ENCODE measurements at places on chromosomes 7 and 10.

GRCh38 chr10:54139819-54140428 lies 661.1 kb downstream of the PCDH15 start:
- peak; percentile 5 for DNase-seq

DNA sequence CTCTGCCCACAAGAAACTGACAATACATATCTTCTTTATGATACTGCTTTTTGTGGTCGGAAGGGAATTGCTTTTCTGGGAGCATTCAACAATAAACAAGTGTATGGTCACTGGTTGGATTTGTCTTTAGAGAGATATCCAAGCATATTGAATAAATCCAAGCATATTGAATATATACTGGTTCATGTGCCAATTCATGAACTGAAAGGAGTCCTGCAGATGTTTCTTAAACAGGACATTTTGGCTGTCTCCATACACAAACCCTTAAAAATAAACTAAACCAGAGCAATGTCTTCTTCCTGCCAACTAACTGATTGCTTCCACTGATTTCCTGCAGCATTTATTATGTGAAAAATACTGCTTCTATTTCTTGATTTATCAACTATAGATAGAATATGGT lies 173.9 kb downstream of the FOXP2 start:
- DNase-seq = no peak

GRCh38 chr10:79542626-79543025 lies 17.6 kb downstream of the SFTPA2 start:
- DNase-seq = no peak

DNA sequence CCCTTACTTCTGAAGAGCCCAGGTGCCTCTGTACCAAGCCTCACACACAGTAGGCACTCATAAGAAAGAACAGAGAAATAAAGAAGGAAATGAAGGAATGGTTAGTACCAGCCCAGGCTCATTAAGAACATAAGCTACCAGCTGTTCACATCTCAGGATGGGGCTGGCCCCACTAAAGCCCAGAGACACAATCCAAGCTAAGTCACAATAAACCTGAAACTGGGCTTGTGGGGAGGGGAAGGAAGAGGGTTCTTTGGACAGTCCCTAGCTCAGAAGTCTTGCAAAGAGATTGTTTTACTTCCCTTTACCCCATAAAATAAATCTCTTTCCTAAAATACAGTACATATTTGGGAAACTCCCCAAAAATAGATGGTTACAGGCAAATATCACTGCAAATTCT lies 24.3 kb downstream of the FBXW4 start:
- DNase-seq = no peak

DNA sequence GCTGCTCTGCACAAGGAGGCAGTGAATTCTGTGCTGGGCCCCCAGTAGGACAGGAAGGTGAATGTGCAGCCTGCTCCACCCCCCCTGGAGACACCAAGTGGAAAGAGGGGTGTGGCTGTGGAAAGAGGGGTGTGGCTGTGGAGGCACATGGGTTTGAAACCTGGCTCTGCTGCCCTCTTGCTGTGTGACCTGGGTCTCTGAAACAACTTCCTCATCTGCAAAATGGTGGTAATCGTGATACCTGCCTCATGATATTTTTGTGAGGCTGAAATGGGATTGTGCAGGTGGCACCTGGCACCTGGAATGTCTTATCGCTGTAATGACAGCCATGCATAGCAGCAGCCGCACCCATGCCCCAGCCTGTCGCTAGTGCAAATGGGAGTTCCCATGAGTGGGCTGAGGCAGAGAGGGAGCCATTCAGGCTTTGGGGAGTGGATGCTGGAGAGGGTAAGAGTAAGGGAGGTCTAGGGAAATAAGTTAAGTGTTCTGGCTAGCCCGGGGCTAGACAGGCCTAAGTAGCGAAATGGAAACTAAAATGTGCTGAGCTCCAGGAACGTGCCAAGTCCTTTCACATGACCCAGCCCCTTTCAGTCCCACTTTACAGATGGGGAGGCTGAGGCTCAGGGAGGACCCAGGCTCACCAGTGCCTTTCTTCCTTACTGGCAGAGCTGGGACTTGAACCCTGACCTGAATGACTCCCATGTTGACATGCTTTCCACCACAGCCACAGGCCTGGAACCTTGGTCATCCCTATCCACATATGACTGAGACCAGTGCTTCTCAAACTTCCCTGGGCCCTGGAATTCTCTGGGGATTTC lies 35.0 kb downstream of the C10orf105 start:
- no peak for DNase-seq

GRCh38 chr7:5083311-5083711 lies 37.7 kb downstream of the RBAK start:
- no peak for DNase-seq

DNA sequence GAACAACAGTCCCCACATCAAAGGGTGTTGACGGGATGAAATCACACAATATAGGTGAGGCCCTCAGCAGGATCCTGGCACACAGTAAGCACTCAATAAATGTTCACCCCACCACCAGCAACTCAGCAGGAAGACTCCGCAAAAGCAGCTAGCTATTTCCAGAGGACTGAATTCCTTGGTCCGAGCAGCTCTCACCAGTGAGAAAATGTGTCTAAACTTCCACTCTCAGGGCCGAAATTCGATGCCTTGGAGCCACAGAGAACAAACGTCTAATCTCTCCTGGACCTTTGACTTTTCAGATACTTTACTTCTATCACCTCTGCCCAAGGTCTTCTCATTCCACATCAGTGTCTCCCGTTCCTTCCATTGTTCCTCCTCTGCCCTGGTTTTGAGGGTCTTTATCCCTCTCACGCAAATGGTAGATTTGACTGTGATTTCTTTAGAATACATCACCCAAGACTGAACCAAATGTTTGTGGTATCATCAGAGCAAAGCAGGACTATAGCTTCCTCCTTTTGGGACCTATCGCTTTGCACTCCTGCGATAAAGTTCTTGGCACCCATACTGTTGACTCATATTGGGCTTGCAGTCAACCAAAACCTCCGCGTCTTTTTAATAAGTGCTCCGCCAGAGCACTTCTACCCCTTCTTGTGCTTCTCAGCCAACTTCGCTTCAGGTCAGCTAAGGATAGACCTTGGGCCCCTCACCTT lies 903 bp upstream of the NT5C2 start:
- no peak for DNase-seq

All from LHCN-M2 (cell line).